ENCODE measurements at places on chromosomes 6 and 20.

GRCh38 chr6:128259029-128259724 is 261.2 kb downstream of the PTPRK start:
- DNase-seq, result no peak

DNA sequence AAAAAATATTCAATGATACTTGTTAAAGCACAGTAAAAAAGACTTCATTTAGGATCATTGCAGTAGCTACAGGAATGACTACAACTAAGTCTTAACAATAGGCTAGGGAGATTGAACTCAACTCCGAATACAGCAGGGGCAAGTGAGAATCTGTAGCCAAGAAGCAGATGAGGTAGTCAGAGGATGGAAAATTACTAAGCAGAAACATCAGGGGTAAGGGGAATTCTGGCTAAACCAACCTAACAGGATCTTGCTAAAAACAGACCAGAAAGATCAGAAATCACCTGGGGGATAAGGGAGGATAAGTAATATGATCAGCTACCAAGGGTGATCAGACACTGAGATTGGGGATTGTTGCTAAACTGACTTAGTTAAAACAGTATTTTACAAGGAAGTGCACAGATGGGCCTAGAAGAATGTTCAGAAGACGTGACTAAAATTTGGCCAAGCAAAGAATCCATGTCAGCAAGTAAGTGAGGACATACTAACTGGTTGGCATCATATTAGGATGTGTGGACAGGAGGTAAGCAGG is 217.5 kb downstream of the TENT5A start:
- DNase-seq, result no peak

GRCh38 chr6:66896415-66896814 is 1189.4 kb upstream of the EYS start:
- no peak for DNase-seq

DNA sequence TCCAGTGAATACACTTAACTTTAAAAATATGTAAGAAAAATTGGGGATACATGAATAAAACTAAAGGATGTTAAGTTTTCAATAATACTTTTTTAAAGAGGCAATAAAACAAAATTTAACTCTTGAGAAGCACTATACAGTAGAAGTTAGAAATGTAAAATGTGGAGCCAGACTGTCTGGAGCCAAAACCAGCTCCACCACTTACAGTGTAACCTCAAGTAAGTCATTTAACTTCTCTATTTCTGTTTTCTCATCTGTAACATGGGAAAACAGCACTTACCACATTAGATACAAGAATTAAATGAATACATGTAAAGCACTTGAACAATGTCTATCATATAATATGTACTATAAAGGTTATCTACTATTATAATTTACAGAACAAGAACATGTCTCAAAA is 6.7 kb downstream of the ATG5 start:
- DNase-seq, result no peak

GRCh38 chr6:88780714-88781389 is 182.6 kb downstream of the RNGTT start:
- DNase-seq, result peak; percentile 8

DNA sequence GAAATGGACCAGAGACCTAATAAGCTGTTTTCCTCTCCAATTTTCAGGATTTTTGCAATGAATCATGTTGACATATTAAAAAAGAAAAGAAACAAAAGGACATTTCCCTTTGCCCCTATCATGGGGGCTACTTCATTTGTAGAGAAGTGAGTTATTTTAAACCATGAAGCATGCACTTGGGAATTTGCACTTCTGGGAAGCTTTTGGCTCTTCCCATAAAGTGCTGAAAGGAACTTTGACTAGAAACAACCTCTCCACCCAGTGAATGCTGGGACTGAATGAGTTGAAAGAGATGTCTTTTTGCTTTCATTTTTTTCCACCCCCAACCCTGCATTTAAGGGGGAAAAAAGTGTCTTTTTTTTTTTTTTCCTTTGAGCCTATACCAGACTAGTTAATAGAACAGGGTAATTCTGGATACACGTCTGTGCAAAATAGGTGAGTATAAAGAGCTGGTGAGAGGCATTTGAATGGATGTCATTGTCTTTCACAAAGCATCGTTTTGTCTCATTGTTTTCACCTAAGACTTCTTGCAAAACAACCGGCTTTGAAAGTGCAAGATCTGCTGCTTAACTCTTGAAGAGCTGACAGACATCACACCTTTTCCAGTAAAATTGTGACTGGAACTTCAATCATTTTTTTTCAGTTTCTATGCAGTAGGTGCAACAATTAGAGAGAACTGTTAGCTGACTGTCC is 138.7 kb upstream of the BACH2 start:
- DNase-seq, result no peak

DNA sequence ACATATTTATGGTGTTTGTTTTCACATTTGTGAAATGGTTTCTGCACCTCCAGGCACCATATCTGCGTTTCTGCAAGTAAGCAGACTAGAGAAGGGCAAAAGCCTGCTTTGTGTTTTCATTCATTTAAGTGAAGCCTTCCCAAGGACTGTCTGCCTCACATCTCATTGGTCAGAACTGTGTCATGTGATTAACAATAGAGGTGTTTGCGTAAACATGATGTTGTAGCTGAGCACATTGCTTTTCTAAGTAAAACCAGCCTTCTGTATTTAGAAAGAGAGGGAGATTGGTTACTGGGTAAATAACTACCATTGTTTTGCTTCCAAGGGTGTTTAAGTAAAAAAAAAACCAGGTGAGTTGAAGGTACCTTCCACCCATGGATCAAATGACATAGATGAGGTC is 39.7 kb downstream of the SH3BGRL2 start:
- DNase-seq, result no peak

DNA sequence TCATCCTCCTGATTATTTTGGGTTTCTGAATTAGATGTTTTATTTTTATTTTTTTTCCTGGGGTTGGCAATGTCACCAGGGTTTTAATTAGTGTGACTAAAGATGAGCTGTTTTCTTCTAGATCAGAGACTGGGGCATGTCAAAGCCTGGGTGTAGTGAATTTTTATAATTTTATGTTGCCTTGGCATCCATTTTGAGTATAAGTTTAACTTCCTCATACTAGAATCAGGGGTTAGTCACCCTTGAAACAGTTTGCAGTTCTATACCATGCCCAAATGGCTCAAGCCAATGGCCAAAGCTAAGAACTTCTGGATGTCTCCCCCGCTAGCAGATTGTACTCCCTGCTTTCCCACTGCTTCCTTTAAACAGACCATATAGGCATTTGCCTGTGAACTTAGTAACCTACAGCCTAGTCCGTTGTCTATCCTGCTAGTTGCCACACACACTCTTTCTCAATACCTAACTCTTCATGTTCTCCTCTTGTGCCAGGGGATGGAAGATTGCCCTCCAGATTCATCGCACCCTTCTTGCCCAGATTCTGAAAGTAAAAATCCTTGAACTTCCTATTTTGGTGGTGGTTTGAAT is 54.5 kb downstream of the KIAA0408 start:
- no peak for DNase-seq

DNA sequence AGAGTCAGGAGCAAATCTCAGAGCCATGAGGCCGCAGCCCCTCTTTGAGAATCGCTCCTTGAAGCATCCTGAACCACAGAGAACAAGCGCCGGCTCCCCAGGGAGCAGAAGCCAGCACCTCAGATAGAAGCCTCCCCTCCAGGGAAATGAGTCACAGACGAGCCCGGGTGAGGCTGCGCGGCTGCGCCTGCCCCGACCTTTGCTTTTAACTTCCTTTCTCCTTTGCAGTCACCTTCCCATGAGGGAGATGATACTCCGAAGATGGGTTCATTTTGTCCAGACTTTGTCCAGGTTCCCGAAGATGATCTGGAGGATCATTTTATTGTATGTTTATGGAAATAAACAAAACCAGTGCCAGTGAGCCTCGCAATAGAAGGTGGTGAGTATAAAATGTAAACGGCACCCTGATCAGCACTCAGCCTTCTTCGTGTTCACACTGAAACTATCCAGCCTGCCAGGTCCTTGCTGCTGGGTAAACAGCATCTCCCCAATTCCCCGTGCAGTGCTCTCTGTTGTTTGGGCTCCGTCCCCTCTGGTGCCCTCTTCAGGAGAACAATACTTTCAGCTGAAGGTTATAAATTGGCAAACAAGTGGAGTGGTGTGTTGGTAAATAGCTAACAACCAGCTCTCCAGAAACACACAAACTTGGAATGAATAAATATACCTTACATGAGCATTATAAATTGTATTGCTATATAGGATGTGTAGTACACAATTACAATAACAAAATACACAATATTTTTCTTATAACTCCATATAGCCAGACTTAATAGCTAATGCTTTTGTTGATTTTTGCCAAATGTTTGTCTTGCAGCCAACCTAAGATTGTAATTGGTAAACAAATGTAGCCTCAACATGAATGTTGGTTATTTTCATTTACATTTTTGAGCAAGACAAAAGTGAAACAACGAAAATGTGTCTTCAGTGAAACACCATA is 41.4 kb upstream of the TMEM181 start:
- no peak for DNase-seq

DNA sequence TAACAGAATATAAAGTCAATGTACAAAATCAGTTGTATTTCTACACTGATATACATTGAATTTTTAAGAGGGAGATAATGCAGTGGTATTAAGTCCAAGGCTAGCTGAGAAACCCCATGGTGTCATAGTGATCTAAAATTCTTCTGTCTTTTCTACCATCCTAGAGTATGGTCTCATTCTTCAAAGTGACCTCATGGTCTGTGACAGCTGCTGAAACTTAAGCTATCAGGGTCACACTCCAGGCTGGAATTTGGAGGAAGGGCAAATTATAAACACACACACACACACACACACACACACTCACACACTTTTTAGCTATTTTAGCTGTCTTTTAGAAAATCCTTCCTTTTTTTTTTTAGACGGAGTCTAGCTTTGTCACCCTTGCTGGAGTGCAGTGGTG is 47.3 kb upstream of the DYNLRB1 start:
- no peak for DNase-seq

DNA sequence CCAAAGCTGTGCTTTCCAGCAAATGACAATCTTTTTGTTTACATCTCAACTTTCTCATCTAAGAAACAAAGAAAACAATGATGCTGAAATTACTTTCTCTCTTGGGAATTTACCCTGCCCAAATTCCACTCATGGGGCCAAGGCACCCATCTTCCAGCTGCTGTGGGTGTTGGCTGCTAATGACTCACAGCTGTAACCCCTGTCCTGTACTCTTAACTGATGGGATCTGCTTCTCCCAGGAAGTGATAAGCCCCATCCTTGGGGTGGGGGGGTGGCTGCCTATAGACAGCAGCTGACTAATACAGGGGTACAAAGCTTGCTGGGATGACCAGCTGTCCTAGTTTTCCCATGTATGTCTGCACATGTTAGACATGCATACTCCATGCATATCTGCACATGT is 938.6 kb downstream of the C6orf118 start:
- no peak for DNase-seq

GRCh38 chr6:89131599-89131998 is 13.7 kb upstream of the SRSF12 start:
- DNase-seq, result no peak

- no peak for DNase-seq
Measured at GRCh38 chr6:39369987-39370386, 47.5 kb upstream of the KCNK16 start.

GRCh38 chr20:44153636-44154043 is 33.3 kb downstream of the JPH2 start:
- no peak for DNase-seq

- DNase-seq, result no peak
Measured at GRCh38 chr6:158647501-158647900, 2.4 kb upstream of the SYTL3 start.

GRCh38 chr6:98117068-98117467 is 717.3 kb upstream of the POU3F2 start:
- no peak for DNase-seq

GRCh38 chr6:72811971-72812421 is 190.1 kb downstream of the KCNQ5 start:
- DNase-seq, result no peak

DNA sequence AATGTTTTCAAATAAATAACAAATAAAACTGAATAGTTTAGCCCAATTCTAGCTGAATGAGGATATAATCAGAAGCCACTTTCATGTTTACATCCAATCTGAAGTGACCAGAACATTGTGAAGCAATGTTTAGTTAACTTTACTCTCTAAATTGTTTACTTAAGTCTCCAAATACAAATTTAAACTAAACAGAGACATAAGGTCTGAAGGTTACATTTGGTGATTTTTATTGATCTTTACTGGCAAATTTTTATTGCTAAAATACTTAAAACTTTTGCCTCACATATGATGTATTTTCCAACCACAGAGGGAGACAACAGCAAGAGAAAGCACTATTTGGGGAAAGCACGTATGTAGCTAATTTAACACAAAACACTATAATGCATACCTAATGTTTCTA is 106.8 kb upstream of the THEMIS start:
- no peak for DNase-seq

GRCh38 chr6:166716910-166717617 is 90.0 kb upstream of the RPS6KA2 start:
- DNase-seq, result no peak

DNA sequence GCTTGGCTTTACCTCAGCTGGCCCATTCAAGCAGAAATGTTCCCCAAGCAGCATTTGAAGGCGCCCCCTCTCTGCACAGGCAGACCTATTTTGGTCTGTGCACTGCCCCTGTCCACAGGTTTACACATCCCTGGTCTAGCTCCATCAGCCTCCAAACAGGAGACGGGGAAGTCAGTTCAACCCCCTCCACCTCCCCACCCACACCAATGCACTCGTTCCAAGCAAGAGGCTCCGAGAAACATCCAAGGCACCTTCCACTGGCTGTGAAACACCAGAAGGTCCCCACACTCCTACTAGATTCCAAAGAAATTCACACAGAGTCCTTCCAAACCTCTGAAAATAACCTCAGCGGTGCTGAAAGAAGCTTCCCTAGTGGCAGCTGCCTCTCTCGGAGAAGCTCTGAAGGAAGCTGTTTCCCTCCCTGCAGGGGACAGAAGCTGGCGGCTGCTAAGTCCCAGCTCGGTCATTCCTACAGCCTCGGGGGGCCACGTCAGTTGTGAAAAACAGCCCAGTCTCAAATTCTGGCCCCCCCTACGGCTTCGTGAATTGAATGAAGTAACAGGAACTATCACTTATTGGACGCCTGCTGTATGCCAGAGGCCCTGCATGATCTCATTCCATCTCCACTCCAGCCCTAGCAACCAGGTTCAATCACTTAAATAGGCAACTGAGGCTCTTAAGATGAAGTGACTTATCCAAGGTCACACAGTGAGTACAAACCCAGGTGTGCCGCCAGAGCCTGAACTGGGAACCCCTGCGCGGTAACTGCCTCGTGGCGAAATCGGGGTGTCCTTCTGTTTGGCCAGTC is 815 bp downstream of the SPATA2 start:
- DNase-seq, result no peak

GRCh38 chr20:10079964-10080363 is 45.2 kb downstream of the ANKEF1 start:
- DNase-seq, result no peak

Data from right kidney (tissue), 9 donors.